ENCODE measurements at places on chromosomes 4 and X.

- DNase-seq = peak; percentile 15
Measured at GRCh38 chr4:153152501-153153338, 51.5 kb upstream of the TRIM2 start.

DNA sequence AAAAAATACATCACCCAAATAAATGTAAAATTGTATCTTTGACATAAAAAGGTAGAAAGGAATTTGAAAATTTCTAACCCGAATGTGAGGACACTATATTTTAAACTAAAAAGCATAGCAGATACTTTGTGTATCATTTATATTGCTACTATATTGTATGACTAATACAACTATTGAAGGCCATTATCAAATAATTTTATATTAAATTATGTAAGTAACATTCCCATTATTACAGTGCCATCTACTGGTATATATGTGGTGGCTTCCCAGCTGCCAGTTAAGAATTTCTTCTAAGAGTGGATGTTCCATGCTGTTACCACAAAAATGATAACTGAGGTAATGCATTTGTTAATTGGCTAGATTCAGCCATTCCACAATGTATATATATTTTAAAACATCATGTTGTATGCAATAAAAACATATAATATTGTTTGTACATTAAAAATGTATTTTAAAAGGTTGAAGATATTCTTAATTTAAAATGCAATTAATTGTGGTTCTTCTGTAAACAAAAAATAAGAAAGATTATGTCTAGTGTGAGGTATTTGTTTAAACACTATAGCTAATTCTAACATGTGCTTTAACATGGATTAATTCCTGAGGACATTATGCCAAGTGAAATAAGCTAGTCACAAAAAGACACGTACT is 65.3 kb downstream of the EGF start:
- DNase-seq = no peak

DNA sequence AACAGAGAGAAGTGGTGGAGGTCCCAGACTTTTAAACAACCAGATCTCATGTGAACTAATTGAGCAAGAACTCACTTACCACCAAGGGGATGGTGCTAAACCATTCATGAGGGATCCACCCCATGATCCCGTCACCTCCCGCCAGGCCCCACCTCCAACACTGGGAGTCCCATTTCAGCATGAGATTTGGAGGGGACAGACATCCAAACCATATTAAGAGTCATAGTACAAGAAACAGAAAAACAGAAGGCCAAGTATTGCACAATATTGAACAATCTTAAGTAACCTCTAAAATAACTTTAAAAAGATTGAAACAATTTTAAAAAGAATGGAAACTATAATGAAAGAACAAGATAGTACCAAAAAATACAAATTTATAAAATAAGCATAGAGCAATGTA is 110.0 kb downstream of the CBR4 start:
- no peak for DNase-seq

DNA sequence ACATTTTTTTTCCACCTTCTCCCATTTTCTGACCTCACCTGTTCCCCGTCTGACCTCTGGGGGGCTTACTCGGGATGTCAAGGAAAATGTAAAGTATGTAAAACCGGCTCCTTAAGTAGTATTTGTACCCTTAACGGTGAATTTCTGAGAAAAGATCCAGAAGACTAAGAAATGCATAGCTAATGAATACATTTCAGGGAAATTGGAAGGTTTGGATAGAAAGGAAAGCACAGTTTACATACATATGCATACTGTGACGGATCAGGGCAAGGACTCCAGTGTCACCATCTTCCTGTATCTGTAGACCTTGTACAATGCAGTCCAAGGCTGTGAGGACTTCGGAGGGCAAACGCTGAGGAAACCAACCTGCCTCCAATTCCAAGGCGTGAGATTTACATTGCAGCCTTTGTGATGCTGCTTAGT is 2185.9 kb upstream of the TENM3 start:
- DNase-seq = no peak

DNA sequence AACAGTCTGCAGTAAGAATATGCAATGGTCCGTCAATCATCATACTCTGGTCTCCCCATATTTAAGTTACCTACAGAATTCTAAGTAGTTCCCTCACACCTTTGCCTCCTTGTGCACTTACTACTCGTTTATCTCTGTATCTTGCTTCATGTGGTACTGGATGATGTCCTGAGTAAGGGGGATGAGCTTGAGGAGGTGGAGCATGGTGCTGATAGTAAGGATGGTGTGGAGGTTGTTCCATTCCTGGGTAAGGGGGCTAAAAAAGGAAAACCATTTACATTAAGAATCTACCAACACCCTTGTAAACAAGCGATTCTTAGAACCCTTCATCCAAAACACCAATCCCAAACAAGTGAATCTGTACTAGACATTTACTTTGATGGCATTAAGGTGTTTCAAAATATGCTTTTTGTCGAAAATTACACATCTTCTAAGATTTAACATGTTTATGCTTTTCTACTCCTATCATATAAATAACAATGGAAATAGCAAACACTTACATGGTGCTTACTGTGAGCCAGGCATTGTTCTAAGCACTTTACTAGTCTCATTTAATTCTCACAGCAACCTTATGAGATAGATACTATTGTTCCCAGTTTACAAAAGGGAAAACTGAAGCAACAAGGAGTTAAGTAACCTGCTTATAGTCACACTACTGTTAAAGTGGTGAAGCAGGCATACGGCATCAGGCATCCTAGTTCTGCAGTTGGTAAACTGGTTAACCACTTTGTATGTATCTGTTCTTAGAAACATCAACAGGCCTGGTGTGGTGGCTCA is 33.5 kb downstream of the YTHDC1 start:
- DNase-seq = no peak

GRCh38 chr4:42713391-42713790 is 56.5 kb upstream of the ATP8A1 start:
- DNase-seq = no peak

- no peak for DNase-seq
Measured at GRCh38 chr4:74121643-74122579, 22.9 kb upstream of the CXCL2 start.

DNA sequence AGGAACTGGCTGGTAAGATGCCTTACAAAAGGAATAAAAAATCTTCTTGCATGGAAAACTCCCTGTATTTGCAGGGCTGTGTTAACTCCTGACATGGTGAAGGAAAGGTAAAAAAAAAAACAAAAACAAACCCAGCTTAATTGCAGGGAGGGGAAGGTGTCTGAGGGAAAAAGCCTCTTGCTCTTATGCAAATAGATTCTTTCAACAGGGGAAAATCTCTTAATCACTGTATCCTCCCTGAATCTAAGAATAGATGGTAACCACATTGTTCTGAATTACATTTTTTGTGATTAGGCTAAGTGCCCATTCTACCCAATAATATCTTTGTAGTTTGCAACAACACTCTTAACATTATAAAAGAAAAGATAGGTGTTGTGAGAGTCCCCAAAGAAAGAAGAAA is 172.6 kb downstream of the RBM46 start:
- no peak for DNase-seq

GRCh38 chrX:386768-387575 is at the start of gene PPP2R3B:
Gene PPP2R3B (minus strand): TSS chrX:386907. CDS start chrX:386691, 216 bp downstream.
- no peak for DNase-seq

DNA sequence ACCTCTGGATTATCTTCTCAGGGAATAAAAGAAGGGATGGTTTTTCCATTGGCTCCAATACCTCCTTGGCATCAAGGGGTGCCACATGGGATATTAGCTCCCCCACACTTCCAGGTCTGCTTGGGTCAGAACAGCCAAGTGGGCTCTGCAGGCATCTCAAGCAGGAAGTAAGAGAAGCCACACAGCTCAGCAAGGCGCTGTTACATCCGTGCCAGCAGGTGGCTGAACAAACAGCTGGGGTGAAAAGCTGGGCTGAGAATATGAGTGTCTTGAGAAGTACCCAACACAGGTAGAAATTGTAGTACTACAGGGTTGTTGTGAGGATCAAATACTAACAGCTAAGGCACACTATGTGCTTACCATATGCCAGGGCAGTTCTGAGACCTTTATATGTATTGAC is 76.7 kb upstream of the TMEM150C start:
- no peak for DNase-seq

- no peak for DNase-seq
Measured at GRCh38 chr4:146379744-146380143, 142.0 kb downstream of the SLC10A7 start.

DNA sequence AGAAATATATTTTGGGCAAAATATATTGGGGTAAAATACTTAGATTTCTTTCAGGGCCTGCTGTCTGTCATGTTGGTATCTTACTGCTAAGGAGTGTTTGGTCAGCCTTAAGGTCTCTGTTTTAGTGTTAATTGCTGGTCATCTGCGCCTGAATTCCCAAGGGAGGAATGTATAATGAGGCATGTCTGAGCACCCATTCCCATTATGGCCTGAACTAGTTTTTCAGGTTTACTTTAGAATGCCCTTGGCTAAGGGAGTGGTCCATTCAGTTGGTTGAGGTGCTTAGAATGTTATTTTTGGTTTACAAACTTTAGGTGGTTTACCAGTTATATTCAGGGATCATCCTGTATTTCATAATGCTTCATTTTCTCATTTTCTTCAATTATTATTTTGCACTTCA is 125.9 kb downstream of the CFAP299 start:
- DNase-seq = no peak

- no peak for DNase-seq
Measured at GRCh38 chr4:96486563-96486962, 646.7 kb downstream of the PDHA2 start.

All from NCI-H1436 treated with DMSO at 0.1 percent for 48 hours (cell line).